NCI-H2081 (cell line): ENCODE measurements at places on chromosomes 1 and 21.

- no peak for DNase-seq
Observed at GRCh38 chr1:2074944-2075740, 24.9 kb downstream of the PRKCZ start.

DNA sequence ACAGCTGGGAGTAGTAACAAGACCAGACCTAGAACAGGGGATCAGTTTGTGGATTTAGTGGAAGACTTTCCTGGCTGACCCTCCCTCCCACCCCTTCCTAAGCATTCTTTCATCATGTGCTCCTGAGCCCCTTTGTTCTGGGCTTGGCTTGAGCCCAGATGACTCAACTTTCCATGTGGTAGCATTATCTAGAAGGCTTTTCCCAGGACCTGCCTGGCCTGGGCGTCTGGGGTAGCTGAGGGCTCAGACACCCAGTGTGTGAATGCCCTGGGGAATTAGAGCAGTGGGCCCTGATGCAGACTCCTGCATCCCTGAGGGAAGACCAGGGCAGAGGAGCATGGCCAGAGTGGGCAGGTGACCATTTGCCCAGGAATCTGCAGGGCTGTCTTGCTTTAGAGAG lies 44.1 kb upstream of the TSPAN2 start:
- no peak for DNase-seq

DNA sequence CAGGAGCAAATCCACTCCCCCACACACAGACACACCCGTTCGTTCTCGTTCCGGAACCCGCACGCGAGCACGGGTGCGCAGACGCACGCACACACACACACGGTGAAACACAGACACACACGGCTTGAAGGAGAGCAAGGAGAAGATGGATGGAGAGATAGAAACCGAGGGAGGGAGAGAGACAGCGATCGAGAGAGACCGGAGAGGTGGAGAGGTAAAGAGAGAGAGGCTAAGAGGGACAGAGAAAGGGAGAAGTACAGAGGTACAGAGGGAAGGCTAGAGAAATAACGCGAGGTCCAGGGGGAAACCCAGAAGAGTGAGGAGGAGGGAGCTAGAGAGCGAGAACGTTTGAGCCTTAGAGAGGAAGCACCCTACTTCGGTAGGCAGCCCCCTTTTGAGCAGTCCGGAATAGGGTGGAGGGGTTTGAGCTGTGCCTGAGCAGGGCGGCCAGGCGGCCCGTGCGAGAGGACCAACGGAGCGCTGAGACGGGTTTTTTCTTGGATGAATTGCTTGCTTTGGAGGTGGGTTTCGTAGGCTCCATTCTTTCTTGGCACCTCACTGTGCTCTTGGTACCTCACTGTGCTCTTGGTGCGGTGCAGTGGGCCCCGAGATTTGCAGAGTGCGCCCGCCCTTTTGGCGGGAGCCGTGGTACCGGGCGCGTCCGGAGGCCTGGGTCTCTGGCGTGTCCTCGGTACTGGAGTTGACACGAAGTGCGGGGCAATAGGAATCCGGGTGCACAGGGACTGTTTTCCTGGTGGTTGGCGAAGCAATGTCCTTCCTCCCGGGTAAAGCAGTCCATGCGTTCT lies 88.4 kb upstream of the RHOU start:
- peak; percentile 32 for DNase-seq

- DNase-seq, result no peak
Observed at GRCh38 chr1:162716123-162716522, 74.4 kb upstream of the HSD17B7 start.

- DNase-seq, result no peak
Observed at GRCh38 chr21:38267991-38268863, 11.4 kb downstream of the KCNJ15 start.

- no peak for DNase-seq
Observed at GRCh38 chr1:35544976-35545375, 12.2 kb downstream of the KIAA0319L start.

DNA sequence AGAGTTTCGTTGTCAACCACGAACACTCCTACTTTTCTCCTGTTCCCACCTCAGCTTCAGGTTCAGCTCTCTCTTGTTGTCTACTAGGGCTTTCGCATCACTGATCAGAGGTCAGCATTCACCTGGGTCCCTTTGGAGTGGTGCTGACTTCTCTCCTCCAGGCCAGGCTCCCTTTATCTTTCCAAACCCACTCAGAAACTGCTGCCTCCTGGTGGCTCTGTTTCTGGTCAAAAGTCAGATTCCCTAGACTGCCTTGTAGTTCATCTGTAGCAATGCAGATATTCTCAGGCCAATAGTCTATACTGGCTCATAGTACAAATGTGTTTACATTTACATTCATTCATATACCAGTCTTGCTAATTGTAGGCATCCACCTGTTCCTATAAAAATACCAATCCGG lies 6.4 kb upstream of the ERI3 start:
- no peak for DNase-seq

- no peak for DNase-seq
Observed at GRCh38 chr1:30692948-30693301, 30.5 kb downstream of the MATN1 start.

DNA sequence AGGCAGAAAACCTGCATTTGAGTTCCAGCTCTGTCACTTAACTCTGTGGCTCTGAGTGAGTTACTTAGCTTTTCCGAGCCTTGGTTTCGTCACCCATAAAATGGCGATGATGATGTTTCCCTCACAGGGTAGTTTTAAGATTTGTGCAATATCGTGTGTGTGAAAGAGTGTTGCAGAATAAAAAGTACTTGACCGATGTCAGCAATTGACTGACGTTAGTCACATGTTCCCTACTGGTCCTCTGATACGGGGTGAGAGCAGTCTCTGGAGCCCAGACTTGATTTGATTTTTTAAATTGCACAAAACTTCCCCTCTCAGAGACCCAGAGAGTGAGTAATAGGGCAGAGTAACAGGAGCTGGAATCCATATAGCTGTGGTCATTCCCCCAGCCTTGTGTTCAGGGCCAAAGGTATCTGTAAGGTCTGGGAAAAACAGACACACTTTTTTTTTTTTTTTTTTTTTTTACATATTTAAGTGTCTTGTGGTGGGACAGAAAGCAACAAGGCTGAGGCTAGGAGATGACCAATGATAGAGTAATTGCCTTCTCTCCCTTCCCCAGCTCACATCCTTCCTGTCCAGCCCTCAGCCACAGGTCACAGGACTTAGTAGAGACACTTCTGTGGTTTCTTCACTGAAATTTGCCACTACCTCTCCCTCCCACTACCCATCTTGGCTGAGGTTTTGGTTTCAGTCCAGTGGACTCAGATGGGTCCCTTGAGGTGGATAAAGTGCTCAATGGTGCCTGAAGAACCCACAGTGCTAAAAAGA lies 2.0 kb downstream of the FCER1G start:
- DNase-seq, result no peak

DNA sequence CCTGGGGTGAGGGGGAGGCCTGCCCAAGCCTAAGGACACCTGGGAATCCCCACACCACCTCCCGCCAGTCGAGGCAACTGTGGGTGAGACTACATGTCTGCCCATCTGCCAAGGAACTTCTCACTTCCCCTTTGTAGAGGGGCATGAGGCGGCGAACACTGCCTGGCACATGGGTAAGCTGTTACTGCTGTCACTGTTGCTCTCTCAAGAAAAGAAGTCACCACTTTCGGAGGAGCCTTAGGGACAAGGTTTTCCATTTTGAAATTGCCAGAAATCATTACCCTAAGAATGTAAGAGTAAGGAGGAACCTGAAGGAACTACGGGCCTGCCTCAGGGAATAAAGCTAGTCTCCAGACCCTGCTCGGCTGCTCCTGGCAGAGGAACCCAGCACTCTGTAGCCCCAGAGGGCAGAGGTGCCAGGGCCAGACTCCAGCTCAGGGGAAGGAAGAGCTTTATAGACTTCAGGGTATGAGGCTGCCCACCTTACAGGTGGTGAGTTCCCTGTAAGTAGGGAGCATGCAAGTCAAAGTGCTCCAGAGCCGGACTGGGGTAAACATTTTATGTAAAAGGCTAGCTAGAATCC lies 23.3 kb downstream of the SLC2A1 start:
- no peak for DNase-seq

DNA sequence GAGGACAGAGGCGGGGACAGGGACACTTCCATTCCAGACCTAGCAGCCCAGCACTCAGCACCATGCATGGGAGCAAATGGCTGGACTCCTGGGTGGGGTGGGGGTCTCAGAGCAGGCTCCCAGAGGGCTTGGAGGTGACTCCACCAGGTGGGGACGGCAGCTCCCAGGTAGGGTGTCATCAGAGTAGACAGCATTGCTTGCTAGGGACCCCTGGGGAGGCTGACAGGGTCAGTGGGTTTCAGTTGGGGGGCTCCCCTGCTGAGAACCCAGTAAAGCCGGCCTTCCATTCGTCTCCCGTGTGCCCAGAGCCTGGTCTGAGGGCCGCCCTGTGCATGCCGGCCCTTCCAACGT lies 4.8 kb upstream of the GJC2 start:
- DNase-seq, result no peak

DNA sequence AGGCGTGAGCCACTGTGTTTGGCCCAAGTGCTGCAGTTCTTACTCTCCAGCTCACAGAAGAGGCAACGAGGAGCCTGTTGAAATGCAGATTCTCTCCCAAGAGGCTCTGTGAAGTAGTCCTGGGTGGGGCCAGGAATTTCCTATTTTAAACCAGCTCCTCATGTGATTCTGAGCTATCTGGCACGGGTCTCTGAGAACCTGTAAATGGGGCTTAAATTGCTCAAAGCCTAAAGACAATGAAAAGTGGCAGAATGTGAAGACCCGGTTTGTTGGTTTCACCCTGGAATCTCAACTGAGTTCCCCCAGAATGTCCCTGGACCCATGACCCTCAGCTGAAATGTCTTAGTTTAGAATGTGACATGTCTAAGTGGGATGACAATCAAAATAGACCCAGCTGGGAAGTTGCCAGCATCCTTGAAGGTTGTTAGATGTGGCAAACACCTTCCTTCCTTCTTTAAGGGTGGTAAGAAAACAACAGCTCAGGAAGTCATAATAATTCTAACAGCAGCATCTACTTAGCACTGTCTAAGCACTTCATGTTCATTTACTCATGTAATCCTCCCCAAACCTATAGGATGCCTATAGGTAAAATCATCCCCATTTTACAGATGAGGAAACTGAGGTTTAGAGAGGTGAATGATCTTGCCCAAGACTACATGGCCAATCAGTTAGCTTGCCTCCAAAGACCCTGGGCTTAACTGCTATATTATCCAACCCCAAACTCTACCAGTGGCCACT lies 20.9 kb upstream of the ATP5PO start:
- no peak for DNase-seq

DNA sequence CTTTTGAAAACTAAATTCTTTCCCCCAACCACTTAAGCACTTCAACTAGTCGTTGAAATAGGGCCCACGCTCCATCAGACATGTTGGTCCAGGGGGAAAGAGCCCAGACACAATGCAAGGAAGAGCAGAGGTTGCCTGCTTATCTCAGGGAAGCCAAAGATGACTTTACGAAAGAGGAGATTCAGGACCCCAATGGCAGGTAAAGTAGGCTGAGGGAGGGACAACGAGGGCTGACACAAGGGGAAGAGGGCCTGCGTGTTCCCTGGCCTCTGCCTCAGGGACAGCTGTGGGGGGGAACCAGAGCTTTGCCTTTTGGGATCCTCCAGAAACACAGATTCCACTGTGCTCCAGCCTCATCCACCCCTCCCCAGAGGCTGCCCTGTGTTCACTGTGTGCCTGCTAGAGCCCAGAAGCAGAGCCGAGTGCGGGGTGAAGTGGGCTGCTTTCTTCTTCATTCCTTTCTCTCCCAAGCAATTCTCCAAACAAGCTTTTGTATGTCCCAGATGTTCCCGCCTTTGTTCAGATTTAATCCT lies 135.5 kb upstream of the GRIK3 start:
- DNase-seq, result no peak

- no peak for DNase-seq
Observed at GRCh38 chr1:113283914-113284313, 106.4 kb upstream of the MAGI3 start.

DNA sequence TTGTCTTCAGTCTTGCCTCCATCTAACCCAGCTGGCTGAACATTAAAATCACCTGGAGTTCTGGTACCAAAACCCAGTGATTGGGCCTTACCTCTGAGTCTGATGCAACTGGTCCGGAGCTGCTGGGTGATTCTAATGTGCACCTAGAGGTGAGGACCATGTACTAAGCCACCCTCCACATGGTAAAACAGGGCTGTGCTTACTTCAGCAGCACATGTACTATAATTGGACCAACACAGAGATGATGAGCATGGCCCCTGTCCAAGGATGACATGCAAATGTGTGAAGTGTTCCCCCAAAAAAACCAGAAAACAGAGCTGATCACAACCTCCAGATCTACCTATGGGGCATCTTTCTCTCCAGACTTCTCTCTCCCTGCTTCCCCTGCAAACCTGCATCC lies 37.0 kb downstream of the ELK4 start:
- DNase-seq, result no peak

GRCh38 chr21:34522284-34522683 lies 10.3 kb upstream of the KCNE1 start:
- no peak for DNase-seq

- no peak for DNase-seq
Observed at GRCh38 chr21:33249331-33250002, 16.7 kb upstream of the IL10RB start.

GRCh38 chr1:154657556-154657955 lies 49.6 kb upstream of the ADAR start:
- DNase-seq, result no peak

- no peak for DNase-seq
Observed at GRCh38 chr1:57254022-57254421, 169.8 kb downstream of the DAB1 start.

DNA sequence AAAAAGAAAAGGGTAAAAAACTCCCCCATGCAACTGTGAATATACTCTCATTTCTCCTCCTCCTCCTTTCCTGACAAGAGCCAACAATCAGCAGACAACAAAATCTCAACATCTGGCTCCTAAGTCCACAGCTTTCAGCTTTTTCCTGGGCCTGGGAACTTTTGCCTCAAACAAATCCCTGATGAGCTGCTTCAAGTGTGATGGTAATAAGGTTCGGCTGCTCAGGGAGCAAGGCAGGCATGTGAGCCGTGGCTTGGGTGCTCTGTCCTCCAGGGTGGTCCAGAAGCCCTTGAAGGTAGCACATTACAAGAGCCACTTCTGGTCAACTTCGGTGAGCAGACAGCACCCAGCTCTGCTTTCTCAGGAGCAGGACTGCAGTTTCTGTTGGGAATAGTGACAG lies 46.3 kb downstream of the ITPKB start:
- no peak for DNase-seq

DNA sequence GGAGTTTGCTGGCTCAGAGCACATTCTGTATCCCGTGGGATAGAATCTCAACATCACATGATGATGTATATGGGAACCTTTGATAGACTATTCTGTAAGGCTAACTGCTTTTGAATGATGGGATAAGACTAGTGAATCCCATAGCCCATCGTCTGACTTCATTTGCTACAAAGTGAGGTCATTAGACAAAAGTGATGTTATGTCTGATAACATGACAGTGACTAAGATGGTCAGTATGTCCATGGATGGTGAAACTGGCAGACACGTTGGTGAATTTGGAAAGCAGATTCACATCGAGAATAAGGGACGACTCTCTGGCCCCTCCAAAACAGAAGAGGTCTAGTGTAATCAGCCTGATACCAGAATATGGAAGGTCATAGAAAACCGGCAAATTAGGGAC lies 108.4 kb downstream of the HHAT start:
- DNase-seq, result no peak

- DNase-seq, result no peak
Observed at GRCh38 chr1:88036345-88037014, 647.6 kb upstream of the PKN2 start.
